ENCODE measurements at places on chromosomes 4 and X.

DNA sequence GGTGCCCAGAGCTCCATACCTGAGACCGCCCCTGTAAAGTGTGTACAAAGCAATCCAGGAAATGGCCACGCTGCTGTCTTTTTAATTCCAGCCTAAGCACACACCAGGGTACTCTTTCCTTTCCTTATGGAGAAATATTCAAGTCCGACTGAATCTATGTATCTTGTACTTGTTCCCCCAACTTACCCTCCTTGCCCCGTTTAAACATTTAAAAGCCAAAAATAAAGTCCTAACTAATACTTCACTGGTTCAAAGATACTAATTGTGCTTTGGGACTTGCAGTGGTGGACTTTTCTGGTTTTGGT is 731 bp upstream of the AMMECR1 start:
- no peak for DNase-seq

GRCh38 chr4:31983677-31984076 is 1263.5 kb downstream of the PCDH7 start:
- no peak for DNase-seq

DNA sequence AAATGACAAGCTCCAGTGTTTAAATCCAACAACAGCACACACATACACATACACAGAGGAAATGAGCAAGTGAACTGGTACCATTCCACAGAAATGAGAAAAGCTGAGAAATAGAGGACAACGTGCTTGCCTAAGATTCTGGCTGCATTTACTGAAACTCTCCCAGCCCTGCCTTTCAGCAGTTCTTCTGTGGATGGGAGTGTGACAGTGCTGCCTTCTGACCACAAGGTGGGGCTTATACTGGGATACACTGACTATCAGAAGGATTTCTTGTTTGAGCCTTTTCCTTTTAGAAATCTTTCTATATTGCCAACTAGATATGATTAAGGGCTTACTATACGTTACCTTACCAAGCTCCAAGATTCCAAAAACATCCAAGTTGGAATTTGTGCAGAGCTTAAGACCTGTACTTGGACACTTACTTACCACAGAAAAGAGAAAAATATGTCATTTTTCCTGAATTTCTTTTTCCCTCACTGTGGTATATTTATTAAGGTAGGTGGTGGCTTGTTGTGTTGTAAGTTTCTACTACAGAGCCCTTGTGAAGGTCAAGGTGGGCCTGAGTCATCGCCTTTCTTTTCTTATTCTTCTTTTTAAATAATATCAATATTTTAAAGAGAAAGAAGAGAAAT is 10.7 kb upstream of the CXCL8 start:
- DNase-seq = no peak

DNA sequence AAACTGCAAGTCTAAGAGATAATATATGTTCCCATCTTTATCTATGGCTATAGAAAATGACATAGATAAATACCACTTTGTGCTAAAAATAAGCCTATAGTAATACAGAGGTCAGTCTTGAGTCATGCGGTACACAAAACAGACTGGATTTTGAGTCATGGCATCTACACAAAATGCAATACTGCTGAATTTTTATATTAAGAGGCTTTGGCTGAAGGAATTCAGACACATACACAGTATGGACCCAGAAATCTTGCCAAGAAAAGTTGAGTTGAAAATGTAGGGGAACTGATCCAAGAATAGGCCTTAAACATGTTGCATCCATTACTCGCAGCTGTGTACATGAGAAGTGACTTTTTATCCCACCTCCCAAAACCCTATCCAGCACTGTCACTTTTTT is 184.4 kb downstream of the TENM3 start:
- no peak for DNase-seq

GRCh38 chr4:148344941-148345340 is 97.3 kb downstream of the NR3C2 start:
- DNase-seq = no peak

GRCh38 chr4:138050601-138051000 is 191.5 kb downstream of the SLC7A11 start:
- DNase-seq = no peak

- no peak for DNase-seq
These were observed 173.1 kb upstream of the ANK2 start for GRCh38 chr4:112876316-112876715.
